ENCODE measurements at places on chromosomes 5 and 9.

DNA sequence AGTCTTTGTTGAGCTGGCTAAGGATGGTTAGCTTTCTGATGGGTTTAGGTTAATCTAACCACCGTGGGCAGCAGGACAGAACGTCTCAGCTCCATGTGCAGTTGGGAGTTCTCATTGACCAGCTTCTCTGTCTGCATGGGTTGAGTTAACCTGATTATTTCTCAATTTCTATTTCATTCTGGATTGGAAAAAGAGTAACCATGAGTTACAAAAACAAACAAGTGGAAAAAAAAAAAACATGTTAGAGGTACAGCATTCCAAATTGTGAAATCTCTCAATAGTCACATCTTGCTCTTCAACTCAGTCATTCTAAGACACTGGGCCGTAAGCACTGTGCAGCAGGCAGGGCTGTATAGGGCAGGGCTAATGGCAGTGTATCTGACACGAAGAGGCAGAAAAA is 343.7 kb upstream of the KLF4 start:
- no peak for DNase-seq

GRCh38 chr9:92715488-92716231 is 45.7 kb upstream of the IPPK start:
- DNase-seq = no peak

DNA sequence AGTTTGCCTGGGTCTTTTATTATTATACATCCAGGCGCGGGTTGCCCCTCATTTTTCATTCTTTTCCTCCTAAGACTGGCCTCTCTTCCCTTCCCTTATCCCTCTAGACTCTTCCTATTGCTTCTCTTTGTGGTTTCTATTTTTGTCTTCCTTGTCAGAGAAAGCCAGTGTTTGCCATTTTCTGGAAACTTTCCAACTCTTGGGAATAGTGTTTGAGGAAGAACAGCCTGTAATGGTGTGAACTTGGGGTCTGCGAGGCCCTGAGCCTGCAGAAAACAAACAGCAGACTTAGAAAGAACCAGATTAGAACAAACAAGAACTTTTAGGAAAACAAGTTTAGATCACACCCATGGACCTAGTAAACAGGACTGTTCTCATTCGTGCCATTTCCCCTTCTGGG is 15.5 kb downstream of the PRKACG start:
- no peak for DNase-seq

DNA sequence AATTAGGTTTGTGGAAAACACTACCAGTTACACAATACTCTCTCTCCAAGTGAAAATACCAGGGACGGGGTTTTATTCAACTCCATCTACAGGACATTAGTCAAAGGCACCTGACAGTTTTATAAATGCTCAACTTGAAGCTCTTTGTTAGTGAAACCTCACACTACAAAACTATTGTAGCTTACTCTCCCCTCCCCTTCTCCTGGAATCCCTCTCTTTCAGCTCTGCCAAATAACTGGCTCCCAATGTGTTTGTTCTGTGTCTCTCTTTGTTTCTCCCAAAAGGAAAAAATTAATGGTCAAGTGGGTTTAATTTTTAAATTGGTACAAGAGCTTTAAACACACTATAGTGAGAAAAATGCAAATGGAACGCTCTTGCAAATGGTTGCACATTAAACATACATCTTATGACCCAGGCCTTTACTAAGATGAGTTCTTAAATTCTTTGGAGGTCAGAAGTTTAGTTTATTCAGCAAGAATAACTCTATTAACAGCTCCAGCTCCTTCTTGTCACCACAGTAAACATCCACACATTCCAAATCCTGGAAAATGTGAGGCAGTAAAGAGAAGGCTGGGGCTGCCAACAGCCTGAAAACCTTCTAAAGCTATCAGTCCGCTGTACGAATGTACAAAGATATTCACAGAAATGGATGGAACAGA is 48.4 kb downstream of the ZNF608 start:
- DNase-seq = peak; percentile 17

GRCh38 chr5:173830421-173830820 is 57.7 kb upstream of the CPEB4 start:
- no peak for DNase-seq

- DNase-seq = no peak
These were observed 216.1 kb downstream of the MAST4 start for GRCh38 chr5:66812291-66812690.

GRCh38 chr9:99859243-99859980 is 37.7 kb downstream of the NR4A3 start:
- DNase-seq = peak; percentile 76

GRCh38 chr5:132375957-132376356 is 6.4 kb downstream of the SLC22A5 start:
- DNase-seq = no peak

GRCh38 chr9:125561509-125562148 is 145.4 kb downstream of the MAPKAP1 start:
- no peak for DNase-seq

GRCh38 chr9:110125207-110125751 is 82.7 kb downstream of the C9orf152 start:
- no peak for DNase-seq

GRCh38 chr9:9645006-9645405 is 967.8 kb downstream of the PTPRD start:
- no peak for DNase-seq

- peak; percentile 68 for DNase-seq
These were observed 108.4 kb upstream of the RPS23 start for GRCh38 chr5:82386576-82386975.

DNA sequence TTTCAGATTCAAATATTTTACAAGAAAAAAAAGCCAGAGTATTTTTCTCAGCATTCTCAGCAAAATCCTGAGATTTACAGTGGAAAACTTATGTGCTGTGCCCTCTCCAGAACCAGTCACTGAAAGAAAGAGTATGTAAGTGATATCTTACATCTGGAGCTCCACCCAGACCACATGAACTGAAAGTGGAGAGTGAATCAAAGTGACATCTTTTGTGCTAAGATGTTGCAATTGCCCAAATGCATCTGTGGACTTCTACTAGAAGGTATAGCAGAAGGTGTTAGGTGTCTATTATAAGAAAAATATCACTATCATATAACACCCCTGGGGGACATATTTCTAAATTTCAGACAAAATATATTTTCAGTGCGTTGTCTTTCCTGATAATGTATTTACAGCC is 49.0 kb upstream of the RIC1 start:
- DNase-seq = no peak

DNA sequence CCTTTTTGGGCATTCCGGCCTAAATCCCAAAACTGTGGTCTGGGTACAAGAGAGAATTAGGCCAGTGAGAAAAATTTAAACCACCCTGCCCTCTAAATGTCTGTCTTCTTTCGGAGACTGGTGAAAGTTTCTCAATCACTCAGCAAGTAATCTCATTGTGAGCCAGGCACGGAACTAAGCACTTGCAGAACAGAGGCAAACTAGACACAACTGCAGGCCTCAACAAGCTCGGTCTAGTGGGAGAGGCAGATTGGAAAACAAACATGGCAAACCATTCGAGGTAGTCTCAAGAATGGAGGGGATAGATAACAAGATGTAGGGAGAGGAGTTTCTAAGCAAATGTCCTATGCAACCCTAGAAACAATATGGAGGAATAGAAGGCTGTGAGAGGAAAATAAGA is 8.9 kb upstream of the C5orf58 start:
- no peak for DNase-seq

DNA sequence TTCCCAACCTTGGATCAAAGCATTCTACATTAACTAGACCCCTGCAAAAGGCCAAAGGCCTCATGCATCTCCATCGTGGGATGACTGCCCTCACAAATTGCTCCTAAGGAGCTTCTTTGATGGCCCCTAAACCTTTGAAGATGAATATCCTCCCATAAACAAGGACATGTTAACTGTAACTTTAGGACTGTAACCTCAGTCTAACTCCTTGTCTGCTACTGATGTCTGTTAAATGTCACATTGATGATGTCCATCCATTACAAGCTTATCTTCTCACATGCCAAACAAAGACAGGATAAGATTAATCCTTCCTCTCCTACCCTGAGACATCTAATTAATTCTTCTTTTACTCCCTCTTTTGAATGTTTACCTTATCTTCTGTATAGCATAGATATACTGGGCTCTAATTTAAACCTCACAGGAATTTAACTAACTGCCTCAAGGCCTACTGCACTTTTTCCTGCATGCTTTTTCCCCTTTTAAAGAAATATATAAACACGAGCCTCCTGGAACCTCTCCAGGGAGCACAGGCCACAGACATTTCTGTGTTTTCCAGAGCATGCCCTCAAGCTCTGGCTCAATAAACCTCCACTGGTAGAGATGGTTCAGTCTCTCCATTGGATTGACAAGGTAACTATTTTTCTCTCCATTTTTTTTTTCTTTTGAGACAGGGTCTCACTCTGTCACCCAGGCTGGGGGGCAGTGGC is 90.6 kb upstream of the SLC25A48 start:
- no peak for DNase-seq

GRCh38 chr9:29556317-29556716 is 1983.0 kb upstream of the C9orf72 start:
- peak; percentile 78 for DNase-seq

DNA sequence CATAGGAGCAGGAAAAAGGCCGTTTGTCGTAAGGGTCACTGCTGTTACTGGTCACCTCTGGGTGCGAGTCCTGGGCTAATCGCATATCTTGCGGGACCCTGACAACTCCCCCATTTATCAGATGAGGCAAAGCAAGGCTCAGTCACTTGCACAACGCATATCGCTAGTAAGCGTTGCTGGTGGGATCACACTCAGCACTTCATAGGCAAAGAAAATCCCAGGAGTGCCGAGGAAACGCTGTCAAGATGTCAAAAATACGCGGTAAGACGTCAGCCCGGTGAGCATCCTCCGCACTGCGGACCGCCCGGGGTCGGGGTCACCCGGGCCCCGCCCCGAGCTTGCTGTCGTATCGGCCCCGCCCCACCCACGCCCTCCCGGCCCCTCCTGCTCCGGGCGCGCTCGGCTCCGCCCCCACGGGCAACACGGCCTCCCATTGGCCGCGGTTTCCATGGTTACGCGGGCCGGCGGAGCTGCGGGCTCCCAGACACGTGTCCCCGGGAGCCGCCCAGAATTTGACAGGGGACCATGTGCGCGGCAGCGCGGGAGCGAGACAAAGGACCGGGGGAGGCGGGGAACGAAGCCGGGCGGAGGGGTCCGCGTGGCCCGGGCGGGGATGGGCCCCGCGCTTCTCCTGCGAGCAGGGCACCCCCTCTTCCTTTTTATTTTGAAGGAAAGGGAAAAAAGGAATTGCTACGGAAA is 80.2 kb upstream of the IER5L start:
- no peak for DNase-seq

GRCh38 chr5:139394654-139395566 is at the start of gene PROB1:
PROB1 (minus strand) TSS chr5:139395104; CDS start chr5:139395081, 23 bp downstream.
- no peak for DNase-seq

DNA sequence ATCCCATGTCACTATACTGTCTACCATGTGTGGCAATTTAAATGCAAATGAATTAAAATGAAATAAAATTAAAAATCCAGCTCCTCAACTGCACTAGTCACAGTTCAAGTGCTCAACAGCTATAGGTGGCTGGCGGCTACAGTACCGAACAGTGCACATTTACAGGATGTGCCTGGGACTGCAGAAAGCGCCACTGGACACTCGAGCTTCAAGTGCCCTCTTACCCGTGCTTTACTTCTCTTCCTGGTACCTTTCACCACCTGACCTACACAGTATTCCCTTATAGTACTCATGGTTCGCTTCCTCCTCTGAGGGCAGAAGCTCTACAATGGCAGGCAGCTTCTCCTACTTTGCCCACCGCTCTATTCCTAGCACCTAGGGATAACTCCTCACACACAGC is 166.6 kb downstream of the FANCC start:
- no peak for DNase-seq

DNA sequence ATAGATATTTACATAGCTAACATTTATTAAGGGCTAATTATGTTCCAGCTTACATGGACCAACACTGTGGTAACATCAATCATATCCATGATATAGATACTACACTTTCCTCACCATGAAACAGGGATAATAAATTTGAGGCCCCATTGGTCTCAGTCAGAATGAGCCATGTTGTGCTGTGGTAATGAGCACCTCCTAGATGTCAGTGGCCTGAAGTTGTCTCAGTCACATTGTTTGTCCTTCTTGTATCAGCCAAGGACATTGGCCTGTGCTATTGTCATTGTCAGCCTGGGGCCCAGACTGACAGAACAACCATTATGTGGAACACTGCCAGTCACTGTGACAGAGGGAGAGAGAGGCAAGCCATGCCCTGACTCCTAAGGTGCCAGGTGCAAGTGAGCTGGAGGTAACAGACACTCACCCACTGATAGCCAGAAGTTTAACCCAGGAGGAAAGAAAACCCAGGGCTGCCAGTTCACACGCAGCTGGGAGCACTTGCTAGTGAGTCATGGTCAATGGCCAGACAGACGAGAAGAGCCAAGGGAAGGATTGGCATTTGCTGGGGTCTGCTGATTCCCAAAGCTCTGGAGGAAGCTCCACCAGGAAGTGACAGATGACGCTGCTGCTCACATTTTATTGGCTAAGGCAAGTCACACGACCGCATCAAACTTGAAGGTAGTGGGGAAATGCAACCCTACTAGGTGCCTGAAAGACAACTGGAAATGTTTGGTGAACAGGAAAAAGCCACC is 224.2 kb downstream of the MELK start:
- no peak for DNase-seq

DNA sequence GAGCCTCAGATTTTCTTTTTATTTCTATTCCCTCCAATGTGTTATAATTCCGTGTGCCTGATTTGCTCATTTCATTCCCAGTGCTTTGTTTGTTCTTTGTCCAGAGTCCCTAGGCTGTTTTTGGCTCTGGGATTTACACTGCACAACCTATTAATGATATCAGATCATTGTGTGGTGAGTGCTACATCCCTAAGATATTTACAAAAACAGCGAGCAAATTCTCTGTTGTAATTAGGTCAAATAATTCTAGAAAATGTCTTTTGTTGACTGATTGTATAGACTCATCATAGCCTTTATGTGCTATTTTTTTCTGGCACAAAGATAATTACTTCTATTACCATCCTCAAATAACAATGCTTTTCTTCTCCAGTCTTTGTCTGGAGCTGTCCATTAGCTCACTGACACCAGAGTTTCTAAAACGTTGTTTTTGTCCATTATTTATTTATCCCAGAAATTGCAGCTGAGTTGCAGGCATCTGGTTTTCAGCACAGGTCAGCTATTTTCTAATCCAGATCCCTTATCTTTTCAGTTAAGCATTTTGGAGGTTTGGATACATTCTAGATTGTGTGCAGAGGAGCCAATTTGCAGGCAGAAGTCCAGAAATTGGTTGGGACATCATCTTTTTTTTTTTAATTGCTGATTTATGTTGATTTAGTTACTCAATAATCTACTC is 379.9 kb upstream of the DMAC1 start:
- DNase-seq = no peak

DNA sequence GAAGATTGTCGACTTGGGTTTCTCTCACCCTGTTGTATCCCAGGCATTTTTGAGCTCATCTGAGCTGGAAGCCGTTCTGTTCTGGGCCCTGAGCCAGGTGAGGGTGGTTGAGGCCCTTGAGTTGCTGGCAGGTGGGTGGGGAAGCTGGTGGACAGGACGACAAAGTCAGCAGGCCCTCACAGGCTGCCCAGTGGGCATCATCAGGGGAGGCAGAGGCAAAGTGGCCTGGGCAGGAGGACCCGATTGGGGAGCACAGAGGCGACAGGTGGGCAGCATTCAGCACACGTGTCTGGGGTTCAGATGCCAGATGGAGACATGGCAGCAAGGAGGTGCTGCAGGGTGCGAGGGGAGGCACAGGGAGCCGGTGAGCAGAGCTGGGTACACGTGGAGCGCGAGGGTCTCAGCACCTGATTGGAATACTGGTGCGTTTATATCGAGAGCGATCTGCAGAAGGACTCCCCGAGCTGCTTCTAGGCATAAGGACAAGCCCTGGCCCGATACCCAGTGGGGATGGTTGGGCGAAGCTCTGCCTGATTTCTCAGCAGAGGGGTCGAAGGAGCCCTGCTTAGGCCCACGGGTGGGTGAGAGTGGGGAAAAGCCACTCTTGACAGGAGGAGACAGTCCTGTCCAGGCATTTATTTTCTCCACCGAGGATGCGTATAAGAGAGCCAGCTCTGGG is 49.0 kb upstream of the SUSD3 start:
- no peak for DNase-seq

Measured in NCI-H446 (cell line).